Tongue (tissue), 3 donors: ENCODE measurements at places on chromosomes 4 and X.
A peak's percentile ranks its signal among the peaks of the same experiment; 100 is the strongest.

- no peak for DNase-seq
Observed at GRCh38 chrX:24264383-24264782, 49.5 kb downstream of the SUPT20HL2 start.

GRCh38 chr4:72507167-72507566 lies 61.9 kb downstream of the ADAMTS3 start:
- no peak for DNase-seq

- no peak for DNase-seq
Observed at GRCh38 chr4:37827802-37828321, 1.4 kb downstream of the PGM2 start.

- peak; percentile 87 for DNase-seq
Observed at GRCh38 chrX:34656842-34657725, at the start of gene TMEM47. TMEM47 (minus strand) TSS chrX:34657285; CDS start chrX:34657029, 256 bp downstream.

DNA sequence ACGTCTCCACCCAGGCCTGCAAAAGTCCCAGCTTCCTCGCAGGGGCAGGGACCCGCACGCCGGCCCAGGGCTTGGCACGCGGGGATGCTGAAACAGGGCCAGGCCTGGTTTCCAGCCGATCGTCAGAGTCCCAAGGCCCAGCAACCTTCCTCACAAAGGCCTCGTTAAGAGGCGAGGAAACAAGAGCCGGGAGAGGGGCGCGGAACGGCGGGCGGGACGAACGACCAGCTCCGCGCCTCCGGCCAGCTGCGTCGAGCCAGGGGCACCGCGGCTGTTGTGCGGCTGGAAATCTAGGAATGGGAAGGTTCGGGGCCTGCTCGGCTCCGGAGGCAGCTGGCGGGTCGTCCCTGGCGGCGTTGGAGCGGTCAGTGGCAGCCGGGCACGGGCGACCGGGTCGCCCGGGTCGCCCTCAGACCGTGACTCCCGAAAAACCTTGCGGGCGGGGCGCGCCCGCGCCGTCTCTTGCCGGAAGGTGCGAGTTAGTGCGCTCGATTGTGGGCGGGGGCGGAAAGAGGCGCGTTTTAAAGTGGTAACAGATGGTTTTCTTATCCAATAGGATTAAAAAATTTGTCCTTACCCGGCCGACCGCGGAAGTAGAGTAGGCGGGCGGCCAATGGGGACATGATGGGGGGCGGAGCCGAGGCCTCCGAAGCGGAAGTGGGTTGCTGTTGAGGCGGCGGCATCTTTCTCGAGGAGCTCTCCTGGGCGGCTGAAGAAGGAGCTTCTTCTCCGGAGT lies at the start of gene RNF4:
RNF4 (plus strand) TSS at position 651 of the 736 bp plus-strand sequence. CDS start 21,388 bp downstream, outside the sequence.
- DNase-seq = peak; percentile 99

DNA sequence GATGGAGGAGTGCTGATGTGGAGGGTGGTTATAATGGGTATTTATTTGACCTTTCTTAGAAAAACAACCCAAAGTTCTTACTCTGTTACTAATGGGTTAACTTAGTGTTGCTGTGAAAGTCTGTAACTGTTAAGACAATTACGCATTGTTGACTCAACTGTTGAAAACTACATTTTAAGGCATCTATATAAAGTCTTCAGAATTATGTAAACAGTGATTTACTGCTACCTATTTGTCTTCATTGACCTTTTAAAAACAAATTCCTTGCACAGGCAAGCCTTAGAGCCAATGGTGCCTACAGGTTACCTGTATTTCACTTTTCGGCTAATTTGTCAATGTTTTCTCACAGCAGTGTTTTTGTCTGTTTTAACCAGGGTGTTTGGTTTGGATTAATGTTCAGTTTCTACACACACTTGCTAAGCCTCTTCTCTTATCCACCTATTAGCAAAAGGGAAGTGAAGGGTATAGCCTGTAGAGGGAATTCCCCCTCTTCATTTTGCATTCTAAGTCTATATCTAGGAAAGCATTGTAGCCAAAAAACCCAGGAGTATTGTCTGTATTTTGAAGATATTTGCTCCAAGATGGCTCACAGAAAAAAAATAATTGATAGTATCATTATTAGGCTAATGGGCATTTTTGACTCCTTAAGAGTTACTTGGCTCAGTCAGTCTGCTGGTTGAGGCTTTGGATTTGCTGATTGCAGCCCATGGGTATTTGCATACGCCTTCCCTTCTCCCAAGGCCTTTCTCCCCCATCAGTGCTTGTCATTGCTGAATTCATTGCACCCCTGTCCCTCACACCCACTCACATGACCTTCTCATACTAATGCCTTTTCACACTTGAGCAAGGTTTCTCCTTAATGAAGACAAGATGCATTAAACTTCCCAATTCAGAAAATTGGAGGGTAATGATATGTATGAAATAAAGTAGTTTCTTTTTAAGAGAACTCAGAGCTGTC lies 30.5 kb downstream of the AFF1 start:
- no peak for DNase-seq

GRCh38 chr4:11407551-11407950 lies 21.1 kb downstream of the HS3ST1 start:
- DNase-seq = no peak
